ENCODE measurements at places on chromosomes 1 and 21.

- no peak for DNase-seq
Observed at GRCh38 chr21:40471103-40471502, 375.9 kb downstream of the DSCAM start.

DNA sequence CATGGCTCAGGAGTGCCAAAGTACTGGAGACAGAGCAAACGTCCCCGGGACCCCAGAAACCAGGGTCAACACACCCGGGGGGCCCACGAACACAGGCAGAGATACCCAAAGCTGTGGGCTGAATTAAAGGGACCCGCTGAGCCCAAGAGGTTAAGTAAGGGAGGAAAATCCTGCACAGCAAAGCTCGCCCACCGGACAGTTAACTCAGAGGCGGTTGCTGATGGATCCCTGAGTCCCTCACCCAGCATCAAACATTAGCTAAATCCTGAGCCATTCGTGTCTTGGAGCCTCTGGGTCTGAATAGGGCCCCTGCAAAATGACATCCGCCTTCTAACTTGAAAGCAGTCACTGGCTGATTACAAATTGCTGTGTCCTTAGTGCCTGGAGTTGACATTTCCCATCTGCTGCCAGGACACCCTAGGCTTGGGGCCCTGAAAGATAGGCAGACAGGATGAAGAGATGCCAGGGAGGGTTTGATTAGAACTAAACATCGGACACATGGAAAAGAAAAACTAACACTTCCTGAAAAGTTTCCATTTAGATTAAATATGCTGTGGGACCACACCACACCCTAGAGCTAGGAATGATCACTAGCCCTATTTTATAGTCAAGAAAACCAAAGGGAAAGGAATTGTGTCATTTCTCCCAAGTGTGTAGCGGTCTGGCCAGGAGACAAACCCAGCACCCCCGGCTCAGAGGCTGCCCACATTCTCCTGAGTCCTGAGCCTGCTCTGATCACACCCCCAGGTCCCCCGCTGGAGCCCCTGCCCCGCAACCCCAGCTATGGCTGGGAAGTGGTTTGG is 239.3 kb downstream of the NPHP4 start:
- DNase-seq: no peak

DNA sequence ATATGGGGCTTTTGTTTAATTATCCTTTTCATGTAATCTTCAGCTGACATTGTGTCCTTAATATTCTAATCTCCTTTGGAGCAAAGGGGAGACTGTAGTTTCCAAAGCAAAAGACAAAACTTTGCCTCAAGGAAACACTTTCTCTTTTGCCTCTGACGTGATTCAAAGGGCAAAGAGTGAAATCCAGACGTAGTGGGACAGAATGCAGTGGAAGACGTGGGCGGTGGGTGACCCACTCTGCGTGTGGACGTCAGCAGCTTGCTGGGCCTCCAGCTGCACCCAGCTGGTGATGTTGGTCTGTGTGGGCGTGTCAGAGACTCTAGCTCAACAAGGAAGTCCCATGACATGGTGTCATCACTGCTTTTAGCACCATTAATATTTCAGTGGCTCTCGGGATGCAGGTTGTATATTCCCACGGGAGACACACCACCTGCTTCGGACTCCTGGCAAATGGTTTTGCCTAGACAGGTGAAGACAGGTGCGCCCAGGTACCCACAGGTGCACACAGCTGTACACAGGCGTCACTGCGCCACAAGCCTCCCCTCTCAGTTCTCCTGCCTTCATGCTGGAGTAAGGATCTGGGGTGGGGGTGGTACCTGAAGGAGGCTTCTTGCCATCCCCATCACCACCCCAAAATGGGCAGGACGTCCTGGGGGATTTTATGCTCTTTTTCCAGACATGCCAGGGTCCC is 292.1 kb upstream of the VAMP3 start:
- no peak for DNase-seq

DNA sequence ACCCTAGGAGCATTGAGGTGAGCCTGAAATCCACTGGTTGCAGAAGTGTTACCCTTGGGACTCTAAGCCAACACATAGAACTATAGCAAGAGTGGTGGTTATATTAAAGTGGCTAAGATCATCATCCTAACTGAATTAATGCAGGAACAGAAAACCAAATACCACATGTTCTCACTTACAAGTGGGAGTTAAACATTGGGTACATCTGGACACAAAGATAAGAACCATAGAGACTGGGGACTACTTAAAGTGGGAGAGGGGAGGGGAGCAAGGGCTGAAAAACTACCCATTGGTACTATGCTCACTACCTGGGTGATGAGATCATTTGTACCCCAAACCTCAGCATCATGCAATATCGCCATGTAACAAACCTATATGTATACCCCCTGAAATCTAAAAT is 100.0 kb downstream of the SLC25A24 start:
- DNase-seq: no peak

DNA sequence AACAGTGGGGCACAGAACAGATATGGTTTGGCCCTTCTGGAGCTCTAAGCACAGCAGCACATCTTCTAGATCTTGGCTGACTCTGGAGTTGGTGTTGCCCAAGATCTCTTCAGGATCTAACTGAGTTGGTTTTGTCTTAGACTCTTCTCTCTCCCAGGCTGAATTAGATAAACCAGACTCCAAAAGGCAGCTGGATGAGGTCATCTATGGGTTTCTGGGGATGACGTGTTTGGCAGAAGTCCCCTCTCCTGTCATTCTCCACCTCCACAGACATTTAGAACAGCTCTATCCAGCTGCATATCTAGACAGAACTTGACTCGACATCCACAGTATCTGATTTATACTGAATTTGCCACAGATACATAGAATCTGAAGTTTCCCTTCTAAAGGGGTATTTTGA is 75.3 kb downstream of the ST6GALNAC5 start:
- DNase-seq: no peak

DNA sequence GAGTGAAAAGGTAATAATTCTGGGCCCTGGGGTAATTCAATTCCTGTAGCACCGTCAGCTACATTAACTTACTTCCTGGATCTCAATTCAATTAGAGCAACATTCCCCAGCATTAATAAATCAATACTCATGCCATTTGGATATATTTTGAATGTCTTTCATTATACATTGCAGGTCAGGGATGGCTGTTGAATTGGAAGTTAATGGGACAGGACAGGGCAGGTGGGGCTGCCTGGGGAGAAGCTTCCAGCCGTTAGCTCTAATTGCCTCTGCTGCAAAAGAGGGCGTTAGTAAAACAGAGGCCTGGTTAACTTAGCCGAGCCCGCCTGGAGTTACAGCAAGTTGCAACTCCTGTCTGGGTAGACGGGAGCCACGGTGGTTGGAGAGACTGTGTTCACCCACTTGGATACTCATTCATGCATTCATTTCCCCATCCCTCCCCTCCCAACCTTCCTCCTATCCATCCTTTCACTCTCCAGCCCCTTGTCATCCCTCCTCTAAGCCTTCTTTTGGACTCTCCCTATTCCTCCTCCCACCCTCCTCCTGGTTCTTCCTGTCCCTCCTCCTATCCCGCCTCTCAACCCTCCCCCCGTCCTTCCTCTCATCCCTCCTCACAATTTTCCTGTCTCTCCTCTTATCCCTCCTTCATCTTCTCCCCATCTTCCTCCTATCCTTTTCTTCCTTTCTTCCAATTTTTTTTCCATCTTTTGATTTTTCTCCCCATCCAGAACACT is 137.6 kb upstream of the RUNX3 start:
- no peak for DNase-seq
